ENCODE measurements at places on chromosomes 16 and 17. TPM values are rescaled to one million over a fixed set of nuclear protein-coding genes. Genes with fewer than 3 reads are reported as not detected.

CMTM4 gene
- polyA plus RNA-seq, result 3.2 TPM

DNA sequence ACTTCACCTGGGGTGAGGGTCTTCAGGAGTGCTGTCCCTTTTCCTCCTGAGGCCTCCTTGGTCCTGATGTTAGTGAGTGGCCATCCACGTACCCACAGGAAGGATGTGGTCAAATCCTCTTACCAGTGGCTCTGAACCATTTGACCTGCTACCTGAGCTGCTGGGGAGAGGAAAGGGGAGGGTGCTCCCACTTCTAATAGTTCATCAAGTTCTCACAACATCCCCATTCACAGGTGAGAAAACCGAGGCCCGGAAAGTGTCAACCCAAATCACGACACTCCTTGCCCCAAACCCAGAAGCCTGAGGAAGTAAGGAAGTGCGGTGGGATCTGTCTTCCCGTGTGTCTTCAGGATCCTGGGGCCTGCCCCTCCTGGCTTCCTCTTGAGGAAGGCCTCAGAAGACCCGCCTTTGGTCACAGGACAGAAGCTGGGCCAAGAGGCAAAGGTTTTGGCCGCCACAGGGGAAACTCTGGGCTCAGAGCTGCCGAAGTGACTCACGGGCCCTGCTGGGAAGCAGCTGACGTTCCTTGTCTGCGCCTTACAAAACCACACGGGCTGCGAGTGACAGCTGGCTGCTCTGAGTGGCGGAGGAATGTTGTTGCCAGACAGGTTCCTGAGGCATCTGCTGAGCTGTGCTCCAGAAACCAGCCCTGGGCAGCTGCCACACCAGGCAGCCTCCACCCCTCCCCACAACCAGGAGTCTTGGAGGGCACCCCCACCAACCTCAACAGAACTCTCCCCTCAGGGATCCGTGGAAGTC lies 13.9 kb upstream of the KIFC3 start:
- peak; percentile 97 for DNase-seq

GRCh38 chr16:56722200-56722842 lies 7.6 kb upstream of the NUP93 start:
- no peak for DNase-seq

CDK5RAP3 gene
- 81.6 TPM for polyA plus RNA-seq

RAB37 gene
- not detected for polyA plus RNA-seq

BAIAP3 gene
- polyA plus RNA-seq, result 0.23 TPM

- no peak for DNase-seq
These were observed 650 bp upstream of the AANAT start for GRCh38 chr17:76466775-76467130.

CEP131 gene
- 6.1 TPM for polyA plus RNA-seq

GALK1 gene
- polyA plus RNA-seq, result 47.3 TPM

IRF8 gene
- 0.58 TPM for polyA plus RNA-seq

ANKRD40CL gene
- polyA plus RNA-seq, result not detected

DNA sequence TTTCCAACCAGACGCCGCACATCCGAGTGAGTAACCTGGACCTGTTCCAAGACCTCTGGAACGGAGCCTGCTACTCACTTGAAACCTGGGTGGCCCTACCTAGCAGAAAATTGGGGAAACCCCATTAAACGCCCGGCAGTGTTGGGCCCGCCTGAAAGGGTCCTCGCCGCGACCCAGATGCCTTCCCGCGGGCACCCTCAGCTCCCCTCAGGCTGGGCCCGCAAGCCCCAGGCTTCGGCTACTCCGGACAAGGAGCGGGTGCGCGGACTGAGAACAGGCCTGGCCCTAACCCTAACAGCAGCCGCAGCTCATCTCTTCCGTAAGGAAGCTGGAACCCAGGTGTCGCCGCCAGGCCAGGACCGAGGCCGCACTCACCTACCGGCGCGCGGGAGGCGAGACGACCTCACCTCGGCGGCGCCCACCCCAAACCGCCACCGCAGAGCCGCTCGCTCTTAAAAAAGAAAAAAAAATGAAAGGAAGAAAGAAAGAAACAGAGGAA lies 344 bp downstream of the PSME3IP1 start:
- DNase-seq, result peak; percentile 89

DNA sequence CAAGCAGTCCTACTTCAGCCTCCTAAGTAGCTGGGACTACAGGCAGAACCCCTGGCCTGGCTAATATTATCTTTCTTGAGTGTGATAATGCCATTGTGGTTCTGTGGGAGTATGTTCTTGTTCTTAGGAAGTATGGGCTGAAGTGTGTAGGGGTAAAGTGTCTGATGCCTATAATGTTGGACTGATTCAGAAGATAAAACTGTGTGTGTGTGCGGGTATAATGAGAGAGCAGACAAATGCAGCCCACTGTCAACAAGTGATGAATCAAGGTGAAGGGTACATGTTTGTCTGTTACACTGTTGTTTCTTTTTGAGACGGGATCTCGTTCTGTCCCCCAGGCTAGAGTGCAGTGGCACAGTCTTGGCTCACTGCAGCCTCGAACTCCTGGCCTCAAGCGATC lies 127.5 kb downstream of the CLEC16A start:
- DNase-seq, result no peak

CX3CL1 gene
- not detected for polyA plus RNA-seq

DNA sequence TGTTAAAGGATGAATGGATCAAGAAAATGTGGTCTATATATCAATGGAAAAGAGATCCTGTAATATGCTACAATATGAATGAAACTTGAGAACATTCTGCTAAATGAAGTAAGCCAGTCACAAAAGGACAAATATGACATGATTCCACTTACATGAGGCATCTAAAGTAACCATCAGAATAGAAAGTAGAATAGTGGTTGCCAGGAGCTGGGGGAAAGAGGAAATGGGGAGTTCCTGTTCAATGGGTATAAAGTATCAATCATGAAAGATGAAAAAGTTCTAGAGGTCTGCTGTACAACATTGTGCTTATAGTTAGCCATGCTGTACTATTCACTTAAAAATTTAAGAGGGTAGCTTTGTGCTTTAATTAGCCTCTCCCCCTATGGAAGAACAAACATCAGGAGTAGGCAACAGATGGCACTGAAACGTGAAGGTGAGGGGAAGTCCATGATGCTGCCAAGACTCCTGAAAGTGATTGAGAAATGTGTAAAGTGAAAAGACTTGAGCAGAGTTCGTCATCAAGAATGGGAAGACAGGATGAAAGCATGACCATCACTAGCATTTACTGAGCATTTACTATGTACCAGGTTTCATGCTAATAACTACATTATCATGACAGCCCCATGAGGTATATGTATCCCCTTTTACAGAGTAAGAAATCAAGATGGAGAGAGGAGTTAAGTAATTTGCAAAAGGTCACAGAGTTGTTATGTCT lies 167.2 kb downstream of the CYB561 start:
- DNase-seq, result no peak

DNA sequence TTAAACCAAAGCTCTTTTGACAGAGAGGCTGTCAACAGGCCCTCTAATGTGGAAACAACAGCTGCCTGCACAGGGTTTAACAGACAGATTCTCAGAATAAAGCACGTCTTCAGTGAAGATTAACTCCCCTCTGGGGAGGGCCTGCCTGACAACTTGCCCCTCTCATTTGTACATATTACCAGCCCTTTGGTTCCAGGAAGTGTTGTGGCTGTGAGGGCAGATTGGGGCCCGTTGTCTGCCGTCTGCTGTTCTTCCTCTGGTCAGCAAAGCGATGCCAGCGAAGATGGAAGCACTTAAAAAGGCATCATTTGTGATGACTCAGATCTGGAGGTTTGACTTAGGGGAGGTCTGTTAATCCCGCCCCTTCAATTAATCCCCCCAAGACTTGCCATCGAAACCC lies 177.0 kb upstream of the IRX6 start:
- DNase-seq, result no peak

- DNase-seq, result no peak
These were observed 68.8 kb upstream of the SIAH1 start for GRCh38 chr16:48454051-48454450.

DNA sequence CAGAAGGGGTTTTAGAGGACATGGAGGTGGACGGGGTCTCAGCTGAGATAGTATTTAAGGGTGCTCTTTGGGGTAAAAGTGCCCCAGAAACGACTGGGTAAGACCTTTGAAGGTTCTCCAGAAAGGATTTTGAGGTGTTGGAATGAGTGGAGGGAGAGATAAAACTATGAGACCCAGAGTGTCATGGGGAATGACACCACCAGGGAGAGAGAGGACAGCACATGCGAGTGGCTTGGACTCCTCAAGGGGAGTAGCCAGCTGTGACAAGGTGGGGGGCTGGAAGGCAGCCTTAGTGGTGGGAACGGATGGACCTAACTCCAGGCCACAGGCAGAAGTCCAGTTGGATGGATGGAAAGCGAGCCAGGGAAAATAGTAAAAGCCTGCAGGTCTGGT lies 19.2 kb upstream of the PITPNM3 start:
- peak; percentile 23 for DNase-seq

DNA sequence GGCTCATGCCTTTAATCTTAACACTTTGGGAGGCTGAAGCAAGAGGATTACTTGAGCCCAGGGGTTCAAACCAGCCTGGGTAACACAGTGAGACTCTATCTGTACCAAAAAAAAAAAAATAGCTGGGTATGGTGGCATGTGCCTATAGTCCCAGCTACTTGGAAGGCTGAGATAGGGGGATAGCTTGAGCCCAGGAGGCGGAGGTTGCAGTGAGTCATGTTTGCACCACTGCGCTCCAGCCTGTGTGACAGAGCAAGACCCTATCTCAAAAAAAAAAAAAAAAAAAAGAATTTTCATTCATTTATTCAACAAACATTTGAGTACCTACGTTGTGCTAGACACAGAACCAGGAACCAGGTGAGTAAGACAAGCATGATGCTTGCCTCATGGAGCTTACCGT lies 73.6 kb upstream of the MRTFB start:
- no peak for DNase-seq

SLC35G6 gene
- not detected for polyA plus RNA-seq

KRT9 gene
- not detected for polyA plus RNA-seq

ARHGDIG gene
- polyA plus RNA-seq, result 0.40 TPM

CCDC57 gene
- 10.6 TPM for polyA plus RNA-seq

ZSCAN10 gene
- polyA plus RNA-seq, result not detected

DNA sequence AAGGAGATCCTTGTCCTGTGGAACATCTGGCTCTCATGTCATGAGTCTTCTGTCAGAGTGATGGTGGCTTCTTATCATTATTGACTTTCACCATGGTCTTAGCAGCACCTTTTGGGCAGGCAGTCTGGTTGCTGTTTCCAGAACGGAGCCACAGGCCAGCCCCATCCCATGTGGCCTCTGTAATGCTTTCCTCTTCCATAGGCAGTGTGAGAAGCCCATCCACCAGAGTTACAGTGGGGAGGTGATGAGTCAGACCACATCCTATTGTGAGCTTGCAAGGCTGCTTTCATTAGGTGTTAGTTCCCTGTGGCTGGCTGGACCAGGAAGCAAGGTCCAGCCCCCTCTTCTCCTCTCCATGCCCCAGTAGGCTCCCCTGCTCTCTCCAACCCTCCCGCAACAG lies 30.8 kb upstream of the SPACA3 start:
- peak; percentile 44 for DNase-seq

GRCh38 chr16:84368308-84368996 lies at the start of gene ATP2C2:
Gene ATP2C2 (plus strand): TSS chr16:84368538. CDS start chr16:84368616, 78 bp downstream.
- no peak for DNase-seq

DNA sequence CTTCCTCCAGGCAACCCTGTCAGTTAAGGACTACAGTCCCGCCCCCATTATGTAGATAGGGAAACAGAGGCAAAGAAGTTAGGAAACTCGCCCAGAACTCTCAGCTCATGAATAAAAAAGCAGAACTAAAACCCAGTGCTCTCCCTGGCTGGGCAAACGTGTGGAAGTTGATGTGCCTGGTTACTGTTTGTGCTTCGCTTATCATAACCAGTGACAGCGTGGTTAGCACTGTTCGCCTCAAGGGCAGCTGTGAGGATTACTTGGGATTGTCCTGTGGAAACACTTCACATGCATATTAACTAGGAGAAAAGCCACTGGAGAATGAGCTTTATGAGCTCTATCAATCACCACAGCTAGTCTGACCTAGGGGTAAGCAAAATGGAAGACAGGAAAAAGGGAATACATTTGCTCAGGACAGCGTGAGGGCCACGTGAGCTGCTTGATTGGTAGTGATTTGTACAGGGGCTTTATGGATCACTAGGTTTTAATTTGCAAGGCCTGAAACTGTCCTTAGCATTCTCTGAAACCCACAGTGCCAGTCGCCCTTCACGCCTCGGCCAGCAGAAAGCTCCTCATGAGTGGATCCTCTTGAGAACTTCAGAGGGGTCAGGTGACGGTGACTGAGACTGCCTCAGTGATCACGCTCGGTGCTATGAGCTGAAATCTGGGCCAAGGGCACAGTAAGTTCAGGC lies 19.9 kb downstream of the CYB5D2 start:
- DNase-seq, result no peak

- no peak for DNase-seq
These were observed 48.3 kb downstream of the CUEDC1 start for GRCh38 chr17:57906910-57907309.

DNA sequence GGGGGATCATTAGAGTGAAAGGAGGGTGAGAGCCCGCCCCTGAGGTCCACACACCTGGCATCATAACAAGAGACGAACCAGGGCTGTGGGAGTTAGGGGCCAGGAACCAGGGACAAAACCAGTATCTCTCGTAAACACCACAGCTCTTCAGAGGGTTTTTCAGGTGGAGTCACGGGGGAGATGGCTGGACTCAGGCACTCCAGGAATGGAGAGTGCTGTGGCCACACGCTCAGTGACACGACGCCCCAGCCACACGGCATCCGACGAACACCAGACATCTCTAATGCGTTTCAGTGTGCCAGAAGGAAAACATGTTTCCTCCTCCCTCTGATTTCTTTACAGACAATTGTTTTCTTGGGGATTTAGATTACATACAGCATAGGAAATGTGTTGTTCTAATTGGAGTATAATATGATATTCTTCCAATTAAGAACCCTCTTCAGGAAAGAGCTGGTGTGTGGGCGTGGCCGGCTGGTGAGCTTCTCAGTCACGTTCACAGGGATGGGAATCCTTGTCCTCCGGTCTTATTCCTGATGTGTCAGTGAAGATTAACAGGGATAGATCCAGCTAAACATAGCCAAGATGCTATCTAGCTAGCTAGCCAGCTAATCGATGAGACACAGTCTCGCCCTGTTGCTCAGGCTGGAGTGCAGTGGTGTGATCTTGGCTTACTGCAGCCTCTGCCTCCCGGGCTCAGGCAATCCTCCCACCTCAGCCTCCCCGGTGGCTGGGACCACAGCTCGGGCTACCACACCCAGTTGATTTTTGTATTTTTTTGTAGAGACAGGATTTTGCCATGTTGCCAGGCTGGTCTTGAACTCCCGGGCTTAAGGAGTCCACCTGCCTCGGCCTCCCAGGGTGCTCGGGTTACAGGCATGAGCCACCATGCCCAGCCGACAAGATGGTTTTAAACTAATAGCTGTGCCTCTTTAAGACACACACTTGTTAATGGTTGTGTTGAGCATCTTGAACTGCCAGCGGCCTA lies 98.6 kb downstream of the BANP start:
- no peak for DNase-seq
